Activated CD4-positive, CD25-positive, alpha-beta regulatory T cell treated with anti-CD3 and anti-CD28 coated beads, Interleukin-2, amount 50 U/mL, for 24 hours (primary cell): ENCODE measurements at places on chromosomes 3 and 15.

GRCh38 chr15:71451130-71451529, 335.9 kb downstream of the THSD4 start:
- no peak for ATAC-seq

DNA sequence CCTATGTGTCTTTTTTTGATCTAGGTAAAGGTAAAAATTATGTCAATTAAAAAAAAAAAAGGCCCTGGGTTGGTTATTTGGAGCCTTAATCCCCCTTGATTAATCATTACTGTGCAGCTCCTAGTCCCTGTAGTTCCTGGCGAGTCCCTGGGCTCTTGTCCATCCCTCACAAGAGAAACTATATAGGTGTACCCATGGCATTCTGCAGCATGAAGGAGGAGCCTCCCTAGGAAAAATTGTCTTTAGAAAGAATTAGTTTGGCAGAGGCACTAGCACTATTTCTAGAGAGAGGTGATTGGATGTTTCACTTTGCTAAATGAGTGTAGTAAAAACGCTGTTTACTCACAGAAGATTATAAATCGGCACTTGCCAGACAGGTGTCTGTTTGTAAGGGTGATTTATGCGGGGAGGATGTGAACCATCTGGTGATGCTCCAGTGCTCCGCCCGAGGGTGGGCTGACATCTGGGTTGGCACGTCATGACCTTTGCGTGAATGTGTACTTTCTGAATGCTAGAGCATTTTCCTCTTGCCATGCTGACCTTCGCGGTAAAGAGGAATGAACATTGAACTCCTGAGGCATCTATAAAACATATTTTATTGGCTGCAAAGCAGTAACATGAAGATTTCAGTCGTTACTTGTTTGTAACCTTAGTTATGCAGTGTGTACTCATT, 12.6 kb downstream of the PLCL2 start:
- ATAC-seq, result peak; percentile 80

DNA sequence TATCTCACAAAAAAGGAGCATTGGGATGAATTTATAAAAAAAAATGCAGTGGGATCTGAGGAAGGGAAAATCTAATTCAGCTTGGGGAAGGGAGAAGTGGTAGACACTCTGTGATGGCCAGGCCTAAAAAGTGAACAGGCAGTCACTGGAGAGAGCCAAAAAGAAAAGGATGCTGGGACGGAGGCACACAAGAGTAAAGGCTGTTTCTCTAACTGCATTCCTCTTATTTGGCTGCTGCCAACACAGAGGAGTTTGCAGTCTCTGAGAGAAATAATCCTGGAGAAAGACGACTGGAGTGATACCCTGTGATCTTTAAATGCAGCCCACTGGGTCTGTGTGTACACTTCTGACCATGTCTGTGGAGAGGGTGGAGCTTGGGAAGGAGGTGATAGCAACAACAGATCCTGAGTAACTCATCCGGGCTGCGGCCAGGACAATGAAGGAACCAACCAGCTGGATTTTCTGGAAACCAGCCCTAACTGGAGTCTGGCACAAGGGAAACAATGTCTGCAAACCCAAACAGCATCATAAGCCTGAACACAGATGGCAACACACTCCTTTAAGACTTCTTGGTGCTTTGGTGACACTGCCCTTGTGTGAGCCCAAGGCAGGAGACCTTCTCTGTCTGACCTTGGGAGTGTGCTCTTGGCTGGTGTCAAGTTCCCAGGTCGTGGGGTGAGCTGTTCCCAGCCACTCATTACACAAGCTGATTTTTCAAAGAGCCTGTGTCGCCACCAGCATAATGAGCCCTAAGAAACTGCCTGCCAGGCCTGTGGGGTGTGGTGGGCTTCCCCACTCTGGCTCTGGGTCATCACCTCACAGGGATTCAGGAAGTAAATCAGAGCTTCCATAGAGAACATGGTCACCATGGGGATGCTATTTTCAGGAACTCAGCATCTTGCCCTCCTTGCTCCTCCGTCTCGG, 8.0 kb downstream of the FYCO1 start:
- ATAC-seq, result no peak

- no peak for ATAC-seq
These were observed 225.5 kb downstream of the DIPK2A start for GRCh38 chr3:144197116-144197515.

DNA sequence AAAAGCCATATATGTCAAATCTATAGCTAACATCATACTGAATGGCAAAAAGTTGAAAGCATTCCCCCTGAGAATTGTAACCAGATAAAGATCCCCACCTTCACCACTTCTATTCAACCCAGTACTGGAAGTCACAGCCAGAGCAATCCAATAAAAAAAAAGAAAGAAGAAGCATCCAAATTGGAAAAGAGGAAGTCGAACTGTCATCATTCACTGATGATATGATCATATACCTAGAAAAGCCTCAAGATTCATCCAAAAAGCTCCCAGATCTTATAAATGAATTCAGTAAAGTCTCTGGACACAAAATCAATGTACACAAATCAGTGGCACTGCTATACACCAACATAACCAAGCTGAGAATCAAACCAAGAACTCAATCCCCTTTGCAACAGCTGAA, 97.4 kb downstream of the CBLB start:
- ATAC-seq, result no peak

- ATAC-seq, result no peak
These were observed 29.0 kb upstream of the ZNF710 start for GRCh38 chr15:89972085-89972484.

DNA sequence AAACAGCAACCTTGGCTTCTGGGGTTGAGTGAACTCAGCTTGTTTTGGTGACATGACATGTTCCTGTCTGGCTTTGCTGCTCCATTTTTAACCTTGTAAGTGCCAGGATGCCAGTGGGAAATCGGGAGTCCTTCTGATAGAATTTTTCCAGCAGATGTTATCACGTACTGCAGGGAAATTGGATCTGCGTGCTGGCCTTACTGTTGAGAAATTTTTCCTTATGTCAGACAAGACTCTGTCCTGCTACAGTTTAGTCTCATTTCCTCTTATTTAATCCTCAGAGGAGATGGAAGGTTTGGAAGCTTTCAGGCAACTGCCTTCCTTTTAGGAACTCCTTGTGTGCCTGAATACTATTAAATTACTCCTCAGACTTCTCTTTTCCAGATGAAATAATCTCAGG, 80.6 kb downstream of the PGPEP1L start:
- no peak for ATAC-seq

- ATAC-seq, result no peak
These were observed 36.8 kb upstream of the RPL32 start for GRCh38 chr3:12878141-12878574.

- ATAC-seq, result no peak
These were observed 50.9 kb downstream of the BOC start for GRCh38 chr3:113262304-113262665.

DNA sequence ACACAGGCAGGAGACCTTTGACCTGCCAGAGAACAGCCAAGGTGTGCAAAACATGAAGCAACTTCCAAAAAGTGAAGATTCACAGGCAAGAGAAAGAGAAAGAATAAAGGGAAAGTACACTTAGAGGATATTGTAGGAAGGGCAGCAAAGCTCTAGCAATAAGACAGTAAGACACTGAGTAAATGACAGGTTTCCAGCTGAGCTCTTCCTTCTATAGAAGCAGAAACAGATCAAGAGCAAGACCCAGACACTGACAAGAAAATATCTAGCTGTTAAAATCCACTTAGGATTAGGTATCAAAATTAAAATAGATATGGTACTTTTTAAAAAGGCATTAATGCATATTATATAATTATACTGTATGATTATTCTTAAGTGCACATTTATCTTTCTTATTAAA, 333.4 kb downstream of the RAP2B start:
- ATAC-seq, result no peak

GRCh38 chr15:35545824-35546510, at the start of gene DPH6:
DPH6 (minus strand) TSS chr15:35546165; CDS start chr15:35546141, 24 bp downstream.
- ATAC-seq, result peak; percentile 93

DNA sequence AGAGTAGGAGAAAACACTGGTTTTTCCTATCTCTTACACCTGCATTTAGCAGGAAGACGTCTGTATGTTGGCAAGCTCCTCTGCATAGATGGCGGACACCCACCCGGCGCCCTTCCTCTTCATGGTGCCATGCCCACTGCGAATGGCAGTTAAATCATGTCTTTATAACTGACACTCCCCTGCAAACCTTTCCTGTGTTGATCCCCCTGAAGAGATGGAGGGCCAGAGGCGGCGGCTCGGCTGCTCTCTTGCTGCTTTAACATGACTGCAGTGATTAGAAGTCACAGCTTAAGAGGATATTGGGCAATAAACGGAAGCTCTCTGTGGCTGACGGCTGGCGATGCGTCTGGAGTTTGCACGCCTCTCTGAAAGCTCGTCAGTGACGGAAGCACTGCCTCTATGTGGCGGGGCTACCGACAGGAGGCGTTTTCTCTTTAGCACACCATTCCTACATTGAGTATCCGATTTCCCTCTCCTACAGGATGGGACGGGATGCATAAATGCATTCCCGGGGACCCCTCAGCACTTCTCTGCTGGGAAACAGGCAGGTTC, 25.5 kb upstream of the SNRPA1 start:
- ATAC-seq, result peak; percentile 95

GRCh38 chr3:194280777-194281176, 70.4 kb downstream of the CPN2 start:
- no peak for ATAC-seq

- ATAC-seq, result no peak
These were observed 55.9 kb upstream of the GCNT3 start for GRCh38 chr15:59555696-59556095.

DNA sequence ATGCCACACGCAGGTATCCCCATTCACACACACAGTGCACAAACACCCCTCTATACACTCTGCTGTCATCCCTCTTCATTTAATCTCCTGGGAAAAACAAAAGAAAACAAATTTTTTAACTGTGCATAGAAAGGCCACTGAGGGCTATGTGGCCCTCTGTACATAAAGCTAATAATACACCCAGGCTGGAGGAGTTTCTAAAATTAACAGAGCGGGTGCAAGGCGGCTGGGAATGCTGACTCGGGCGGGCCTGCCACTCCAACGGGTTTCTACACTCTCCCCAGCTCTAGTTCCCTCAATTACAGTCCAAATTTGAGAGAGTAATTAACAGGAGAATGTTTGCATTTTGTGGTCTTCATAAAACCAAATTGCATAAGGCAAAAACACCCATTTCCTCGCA, 23.1 kb downstream of the HCN4 start:
- ATAC-seq, result no peak

GRCh38 chr15:60731583-60732130, 252.7 kb upstream of the ICE2 start:
- ATAC-seq, result no peak

GRCh38 chr3:161082063-161082462, 23.1 kb downstream of the B3GALNT1 start:
- no peak for ATAC-seq

- no peak for ATAC-seq
These were observed 64.2 kb downstream of the BOC start for GRCh38 chr3:113275583-113275928.

- no peak for ATAC-seq
These were observed 59.9 kb downstream of the OTOL1 start for GRCh38 chr3:161556533-161556932.

DNA sequence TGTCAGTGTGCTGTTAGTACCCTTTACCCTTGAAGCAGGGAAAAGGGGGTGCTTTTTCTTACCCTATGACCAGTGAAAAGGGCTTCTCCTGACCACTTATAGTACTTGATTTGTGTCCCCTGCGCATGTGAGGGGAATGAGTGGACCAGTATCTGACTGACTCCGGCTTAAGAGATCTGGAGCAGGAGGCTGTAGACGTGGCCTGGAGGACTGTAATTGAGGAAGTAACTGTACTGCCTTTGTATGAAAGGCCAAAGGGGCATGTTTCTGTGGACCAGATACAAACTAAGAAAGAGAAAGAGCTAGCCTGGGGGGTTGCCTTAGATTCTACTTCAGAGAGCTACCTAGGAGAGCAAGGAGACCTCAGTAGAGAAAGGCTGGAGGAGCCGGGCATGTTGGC, 89.9 kb upstream of the TBL1XR1 start:
- ATAC-seq, result no peak

DNA sequence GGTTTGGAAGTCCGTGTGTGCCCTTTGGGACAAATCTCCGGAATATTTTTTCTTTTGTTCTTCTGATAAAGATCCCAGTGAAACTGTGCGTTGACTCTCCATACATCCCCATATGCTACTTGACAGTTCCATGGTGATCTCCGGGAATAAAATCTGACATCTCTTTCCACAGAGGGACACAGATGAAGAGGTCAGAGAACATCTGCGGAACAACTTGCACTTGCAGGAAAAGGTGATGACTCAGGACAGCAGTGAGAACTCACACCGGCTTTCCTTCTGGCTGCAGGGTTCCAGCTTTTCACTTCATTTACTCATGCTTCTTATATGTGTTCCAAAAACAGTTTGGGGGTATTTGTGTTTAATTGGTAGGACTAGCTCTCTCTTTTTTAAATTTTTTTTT, 157.5 kb upstream of the CHRM5 start:
- ATAC-seq, result no peak

- ATAC-seq, result no peak
These were observed 1.9 kb upstream of the WNT7A start for GRCh38 chr3:13881536-13882410.

DNA sequence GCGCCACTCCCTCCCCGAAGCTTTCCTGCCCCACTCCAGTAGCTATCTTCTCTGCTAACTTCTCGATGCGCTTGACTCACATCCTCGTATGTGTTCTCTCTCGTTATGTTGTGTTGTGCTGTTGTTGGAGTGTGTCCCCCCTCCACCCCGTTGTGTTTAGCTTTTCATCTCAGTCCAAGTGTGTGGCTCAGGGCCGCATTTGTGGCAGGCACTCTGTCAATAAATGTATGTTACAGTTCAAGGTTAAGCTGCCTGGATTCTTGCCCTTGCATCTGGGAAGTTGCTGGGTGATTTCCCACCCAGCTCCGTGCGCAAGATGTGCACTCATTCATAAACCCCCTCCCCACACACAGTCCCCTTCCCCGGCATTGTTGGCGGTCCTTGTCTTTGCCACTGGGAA, 71.9 kb downstream of the PGPEP1L start:
- no peak for ATAC-seq

- ATAC-seq, result peak; percentile 51
These were observed 619 bp downstream of the ATXN7 start for GRCh38 chr3:63864008-63864964.

GRCh38 chr3:97485206-97485605, 279.4 kb upstream of the ARL6 start:
- ATAC-seq, result no peak

DNA sequence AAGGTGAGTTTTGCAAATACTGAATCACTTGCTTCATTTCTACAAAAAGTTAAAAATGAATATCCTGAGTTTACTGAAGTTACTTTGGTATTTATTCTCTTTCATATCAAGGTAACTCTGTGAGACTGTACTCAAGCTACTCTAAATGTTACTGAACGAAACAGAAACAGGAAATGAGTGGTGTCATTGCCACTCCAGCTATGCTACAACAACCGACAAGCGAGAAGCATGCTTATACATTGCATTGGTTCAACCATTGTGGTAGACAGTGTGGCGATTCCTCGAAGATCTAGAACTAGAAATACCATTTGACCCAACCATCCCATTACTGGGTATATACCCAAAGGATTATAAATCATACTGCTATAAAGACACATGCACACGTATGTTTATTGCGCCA, 313.2 kb upstream of the THBS1 start:
- no peak for ATAC-seq
